ENCODE measurements at places on chromosomes 13 and 19. TPM values are rescaled to one million over a fixed set of nuclear protein-coding genes. Genes with fewer than 3 reads are reported as not detected.

IL12RB1 gene
- 0.10 TPM for total RNA-seq

CGB1 gene
- total RNA-seq, result not detected

ZSCAN1 gene
- 0.30 TPM for total RNA-seq

KLF1 gene
- 1.7 TPM for total RNA-seq

ZNF524 gene
- 6.4 TPM for total RNA-seq

SULT2A1 gene
- total RNA-seq, result not detected

CYP4F3 gene
- total RNA-seq, result 2.7 TPM

AXL gene
- total RNA-seq, result 36.2 TPM

LGALS14 gene
- total RNA-seq, result not detected

PRR19 gene
- 0.20 TPM for total RNA-seq

Measured in skin of body (tissue), 3 donors.